ENCODE measurements at places on chromosomes 5 and 9.

DNA sequence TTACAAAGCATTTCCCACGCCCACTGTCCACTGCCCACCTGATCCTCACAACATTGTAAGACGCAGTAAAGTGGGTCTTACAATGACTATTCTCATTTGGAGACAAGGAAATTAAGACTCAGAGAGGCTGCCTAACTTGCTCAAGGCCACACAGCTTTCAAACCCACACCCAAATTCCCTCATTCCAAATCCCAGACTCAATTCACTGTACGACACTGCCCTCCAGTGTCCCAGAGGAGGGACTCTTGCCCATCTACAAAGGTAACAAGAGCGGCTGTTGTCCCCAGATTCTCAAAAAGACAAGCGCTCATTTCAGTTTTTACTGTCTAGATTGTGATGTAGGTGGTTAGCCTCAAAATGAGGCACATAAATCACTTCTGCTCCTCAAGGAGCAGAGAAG lies 184.6 kb downstream of the ACTL7B start:
- peak; percentile 54 for DNase-seq

DNA sequence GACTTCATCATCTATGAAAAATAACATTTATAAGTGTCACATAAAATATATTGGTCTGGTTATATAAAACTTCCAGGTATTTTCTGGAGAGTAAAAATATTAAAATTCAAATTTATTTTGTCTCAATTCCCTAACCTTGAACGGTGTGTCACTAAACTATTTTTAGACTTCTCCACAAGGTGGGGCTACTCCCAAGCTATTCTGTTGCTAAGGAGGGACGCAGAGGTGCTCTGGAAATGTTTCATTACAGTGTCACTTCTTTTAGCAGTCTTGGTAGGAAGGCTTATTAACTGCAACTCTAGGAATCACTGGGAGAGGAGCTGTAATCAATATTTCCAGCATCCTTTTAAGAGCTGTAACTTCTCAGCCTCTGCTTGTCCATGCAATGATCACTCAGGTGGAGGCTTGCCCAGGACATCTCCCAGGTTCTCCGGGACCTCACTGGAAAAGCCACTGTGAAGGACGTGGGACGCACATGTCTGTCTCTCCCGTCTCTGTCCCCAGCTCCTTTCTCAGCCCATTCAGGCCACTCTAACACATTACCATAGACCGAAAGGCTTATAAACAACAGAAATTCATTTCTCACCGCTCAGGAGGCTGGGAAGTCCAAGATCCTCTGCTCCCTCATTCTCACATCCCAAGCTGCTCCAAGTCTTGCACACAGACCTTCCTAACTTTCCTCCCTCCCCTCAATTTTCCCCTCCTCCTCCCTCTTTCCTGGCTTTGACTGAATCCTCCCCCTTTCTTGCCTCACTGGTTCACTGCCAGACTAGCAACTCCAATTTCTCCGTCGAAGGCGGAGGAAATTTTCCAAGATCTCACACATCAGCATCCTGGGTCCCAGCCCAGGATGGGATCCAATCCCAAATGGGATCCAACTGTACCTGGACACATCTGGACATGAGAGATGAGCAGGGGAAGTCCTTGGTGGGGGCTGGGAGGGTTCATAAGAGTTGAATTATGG lies 32.7 kb upstream of the DNAH5 start:
- DNase-seq, result peak; percentile 49

- DNase-seq, result peak; percentile 57
Observed at GRCh38 chr5:134948911-134949310, 18.8 kb upstream of the CATSPER3 start.

DNA sequence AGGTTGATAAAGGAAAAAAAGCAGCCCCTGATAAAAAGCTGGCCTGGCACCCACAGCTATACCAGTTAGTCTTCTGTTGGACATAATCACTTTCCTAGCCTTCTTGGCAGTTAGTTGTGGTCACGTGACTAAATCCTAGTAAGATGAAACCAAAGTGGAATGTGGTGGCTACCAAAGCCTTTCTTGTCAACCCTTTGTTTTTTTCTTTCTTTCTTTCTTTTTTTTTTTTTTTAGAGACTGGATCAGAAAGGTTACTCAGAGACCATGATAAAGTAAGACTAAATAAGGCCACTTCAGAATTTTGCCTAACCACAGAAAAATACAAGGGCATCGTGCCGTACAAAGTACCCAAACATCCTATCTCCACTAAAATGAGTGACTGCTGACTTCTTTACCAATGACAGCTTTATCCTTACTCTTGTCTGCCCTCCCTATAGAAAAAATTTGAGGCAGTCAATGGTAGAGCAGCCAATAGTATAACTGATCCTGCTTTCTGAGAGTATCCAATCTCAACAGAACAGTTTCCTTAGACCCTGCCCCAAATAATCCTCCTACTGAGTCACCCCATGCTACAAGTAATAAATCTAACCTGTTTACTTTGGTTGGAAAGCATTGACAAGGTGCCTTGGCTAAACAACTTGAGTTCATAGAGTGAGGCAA lies 14.2 kb upstream of the KIF27 start:
- DNase-seq, result peak; percentile 85

DNA sequence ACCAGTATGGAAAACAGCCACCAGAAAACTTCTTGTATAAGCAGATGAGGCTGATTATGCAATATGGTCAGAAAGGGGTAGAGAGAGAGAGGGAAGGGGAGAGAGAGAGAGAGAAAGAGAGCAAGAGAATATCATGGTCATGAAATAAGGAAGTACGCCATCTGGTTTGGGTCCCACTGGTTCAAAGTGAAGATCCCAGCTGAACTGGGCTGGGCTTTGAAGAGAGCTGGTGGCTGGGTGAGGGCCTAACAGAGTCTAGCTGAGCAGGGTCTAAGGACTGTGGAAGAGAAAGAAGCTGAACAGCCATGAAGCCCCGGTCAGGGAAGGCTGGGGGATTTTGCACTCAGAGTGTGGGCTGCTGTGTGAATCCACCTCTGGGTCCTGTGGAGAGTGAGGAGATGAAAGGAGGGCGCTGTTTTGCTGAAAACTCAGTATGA lies 14.6 kb downstream of the TRIM14 start:
- no peak for DNase-seq

GRCh38 chr5:71974165-71974564 lies 133.1 kb upstream of the MAP1B start:
- no peak for DNase-seq

- peak; percentile 44 for DNase-seq
Observed at GRCh38 chr5:111511174-111511830, 1.0 kb downstream of the STARD4 start.

DNA sequence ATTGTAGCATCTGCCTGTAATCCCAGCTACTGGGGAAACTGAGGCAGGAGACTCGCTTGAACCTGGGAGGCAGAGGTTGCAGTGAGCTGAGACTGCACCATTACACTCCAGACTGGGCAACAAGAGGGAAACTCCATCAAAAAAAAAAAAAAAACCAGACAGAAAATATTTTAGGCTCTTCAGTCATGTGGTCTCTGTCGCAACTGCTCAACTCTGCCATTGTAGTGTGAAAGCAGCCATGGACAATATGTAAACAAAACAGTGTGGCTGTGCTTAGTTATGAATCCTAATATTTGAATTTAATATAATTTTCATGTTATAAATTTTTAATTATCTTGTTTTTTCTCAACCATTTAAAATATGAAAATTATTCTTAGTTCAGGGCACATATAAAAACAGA lies 38.4 kb downstream of the ZFAND5 start:
- DNase-seq, result no peak

- no peak for DNase-seq
Observed at GRCh38 chr5:147675168-147675567, 107.4 kb downstream of the JAKMIP2 start.

GRCh38 chr9:95857124-95857523 lies 18.4 kb upstream of the ERCC6L2 start:
- DNase-seq, result peak; percentile 71

DNA sequence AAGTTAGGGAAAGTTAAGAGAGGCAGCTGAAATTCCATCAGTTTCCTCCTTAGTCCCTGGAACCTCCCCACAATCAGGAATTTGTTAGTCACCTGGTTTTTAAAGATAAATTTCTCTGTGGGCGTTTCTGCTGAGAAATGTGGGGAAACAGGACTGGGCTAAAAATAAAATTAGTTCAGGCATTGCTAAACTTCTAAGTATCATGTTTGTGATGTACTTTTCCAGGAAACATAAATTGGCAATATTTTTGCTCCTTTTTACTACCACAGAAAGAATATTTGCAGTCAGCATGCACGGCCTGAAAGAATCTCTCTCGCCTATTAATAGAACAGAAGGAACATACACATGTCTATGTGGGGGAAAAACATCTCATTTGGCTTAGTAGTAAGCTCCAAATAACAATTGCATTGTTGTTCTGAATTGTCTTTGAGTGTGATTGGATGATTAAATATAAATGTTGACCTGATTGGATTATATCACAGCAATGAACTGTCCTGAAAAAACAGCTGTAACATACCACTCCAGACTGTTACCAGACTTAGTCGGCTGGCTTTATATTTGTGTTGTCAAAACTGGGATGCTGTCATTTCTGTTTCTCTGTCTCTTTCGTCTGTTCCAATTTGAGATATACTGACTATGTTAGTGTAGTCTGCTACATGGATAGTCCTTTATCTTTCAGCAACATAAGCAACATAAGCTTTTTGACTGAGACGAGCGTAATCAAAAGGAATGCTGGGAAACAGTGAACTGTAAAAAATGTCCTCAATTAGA lies 12.9 kb downstream of the TJP2 start:
- DNase-seq, result peak; percentile 49

GRCh38 chr5:111774525-111774924 lies 17.5 kb upstream of the NREP start:
- peak; percentile 65 for DNase-seq

DNA sequence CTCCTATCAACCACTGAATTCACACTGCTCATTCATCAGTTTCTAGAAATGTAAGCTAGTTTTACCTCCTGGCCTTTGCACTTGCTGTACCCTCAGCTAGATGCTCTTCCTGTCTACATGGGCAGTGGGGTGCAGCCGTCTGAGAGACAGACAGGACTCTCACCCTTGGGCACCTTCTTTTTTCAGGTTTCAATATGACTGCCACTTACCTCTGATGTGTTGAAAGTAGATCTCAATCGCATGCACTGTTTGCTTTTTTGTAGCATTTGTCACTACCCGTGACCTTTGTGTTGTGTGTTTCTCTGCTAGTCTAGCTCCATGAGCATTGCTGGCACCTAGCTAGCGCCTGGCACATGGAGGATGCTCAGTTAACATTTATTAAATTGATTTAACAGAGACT lies 403.1 kb upstream of the TRPC7 start:
- no peak for DNase-seq

GRCh38 chr5:173880306-173880985 lies 7.7 kb upstream of the CPEB4 start:
- peak; percentile 56 for DNase-seq

DNA sequence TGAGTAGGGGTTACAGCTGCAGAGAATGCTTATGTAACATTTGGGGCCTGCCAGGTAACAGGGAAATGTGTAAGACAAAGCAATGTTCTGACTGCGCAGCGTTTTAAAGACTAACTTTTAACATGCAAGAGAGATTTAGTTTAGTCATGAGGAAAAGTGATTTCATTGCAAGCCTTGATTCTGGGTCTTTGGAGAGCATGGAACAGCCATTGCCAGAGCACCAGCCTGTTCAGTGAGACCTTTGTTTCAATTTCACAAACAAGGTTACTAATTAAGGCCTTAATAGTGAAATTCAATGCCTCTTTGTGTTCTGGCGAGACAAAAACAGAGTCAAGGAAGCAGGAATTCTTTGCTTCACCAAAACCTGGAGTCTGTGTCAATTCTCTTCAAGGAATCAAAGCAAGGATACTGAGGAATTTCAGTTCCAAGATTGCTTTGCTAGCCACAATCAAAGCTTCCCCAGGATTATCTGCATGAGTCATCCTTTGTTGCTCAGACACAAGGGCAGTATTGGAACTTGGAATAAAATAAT lies 14.4 kb downstream of the CKMT2 start:
- DNase-seq, result peak; percentile 36

GRCh38 chr5:43063721-43064171 lies 23.6 kb upstream of the ANXA2R start:
- no peak for DNase-seq

GRCh38 chr5:156396063-156396829 lies 69.3 kb downstream of the SGCD start:
- DNase-seq, result peak; percentile 30

DNA sequence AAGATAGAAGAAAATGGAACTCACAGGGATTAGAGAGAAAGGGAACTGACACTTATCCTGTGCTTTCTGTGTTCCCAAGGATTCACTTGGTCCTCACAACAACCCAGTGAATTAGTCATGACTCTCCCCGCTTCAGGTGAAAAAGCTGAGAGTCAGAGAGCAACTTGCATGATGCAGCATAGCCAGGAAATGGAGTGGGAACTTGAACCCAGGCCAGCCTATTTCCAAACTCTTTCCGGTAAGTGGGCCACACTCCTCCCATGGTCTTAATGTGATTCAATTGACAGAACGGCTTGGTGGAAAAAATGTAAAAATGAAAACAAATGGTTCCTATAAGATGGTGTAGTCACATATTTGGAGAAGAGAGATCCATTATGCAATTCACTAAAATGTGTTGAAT lies 45.9 kb upstream of the CEMIP2 start:
- DNase-seq, result no peak

DNA sequence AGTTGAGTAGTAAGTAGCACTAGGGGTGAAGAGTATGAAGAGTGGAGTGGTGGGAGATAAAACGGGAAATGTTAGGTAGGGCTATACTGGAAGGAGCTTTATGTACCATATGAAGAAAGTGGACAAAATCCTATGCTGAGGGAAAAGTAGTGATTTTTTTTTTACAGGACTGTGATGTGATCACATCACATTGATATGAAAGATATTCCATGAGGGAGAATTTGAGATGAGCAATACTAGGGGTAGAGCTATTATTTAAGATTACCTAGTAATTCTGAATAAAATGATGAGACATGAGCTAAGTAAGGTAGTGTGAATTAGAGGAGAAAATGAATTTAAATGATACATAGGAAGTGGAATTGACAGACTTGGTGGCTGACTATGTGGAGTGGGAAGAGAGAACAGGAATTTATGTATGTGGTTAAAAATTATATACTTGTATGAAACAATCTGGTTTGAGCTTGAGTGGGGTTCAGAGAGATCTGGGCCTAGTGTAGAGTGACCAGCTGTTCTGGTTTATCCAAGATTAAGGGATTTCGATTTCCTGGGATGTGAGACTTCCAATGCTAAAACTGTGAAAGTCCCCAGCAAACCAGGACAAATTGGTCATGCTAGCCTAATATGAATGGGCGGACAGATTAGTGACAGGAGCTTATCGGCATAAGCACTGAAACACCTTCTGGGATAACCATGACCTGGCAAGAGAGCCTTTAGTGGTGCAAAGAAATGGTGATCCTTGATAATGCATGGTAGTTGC lies 29.3 kb upstream of the STOM start:
- peak; percentile 23 for DNase-seq

DNA sequence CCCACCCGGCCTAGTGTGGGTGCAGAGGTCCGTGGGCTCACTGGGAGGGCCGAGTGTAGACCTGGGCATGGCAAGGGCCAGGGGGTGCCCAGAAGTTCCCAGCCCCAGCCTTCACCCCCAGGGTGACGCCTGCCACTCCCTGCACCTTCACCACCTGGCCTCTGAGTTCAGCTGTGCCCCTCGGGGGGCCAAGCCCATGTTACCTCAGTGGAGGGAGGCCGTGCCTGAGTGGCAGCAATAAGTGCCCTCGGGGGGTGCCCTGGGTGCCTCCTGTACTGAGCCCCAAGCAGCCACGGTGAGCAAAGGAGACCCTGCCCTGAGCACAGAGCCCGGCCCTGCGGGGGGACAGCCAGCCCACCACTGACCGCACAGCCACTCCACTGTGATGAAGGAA lies 10.3 kb upstream of the FCN2 start:
- DNase-seq, result no peak

- no peak for DNase-seq
Observed at GRCh38 chr5:31396611-31397295, 135.1 kb downstream of the DROSHA start.

GRCh38 chr9:69500896-69501295 lies 171.3 kb downstream of the APBA1 start:
- no peak for DNase-seq

Data from HCEC 1CT (cell line).